Activated naive CD8-positive, alpha-beta T cell treated with anti-CD3 and anti-CD28 coated beads for 36 hours (primary cell): ENCODE measurements at places on chromosomes 16 and 17.

GRCh38 chr16:19525385-19525723 is 1.6 kb downstream of the CCP110 start:
- H3K4me1 ChIP-seq, result peaks cover 19% of the 10 kb centered on the region
- no peaks in the 10 kb centered on the region for H3K27me3 ChIP-seq
- H3K36me3 ChIP-seq, result peaks cover 20% of the 10 kb centered on the region
- H3K27ac ChIP-seq, result no peak overlapping the region
- peak overlapping the region; percentile 98 for H3K4me3 ChIP-seq

- no peak overlapping the region for H3K4me3 ChIP-seq
- H3K27ac ChIP-seq, result no peak overlapping the region
- peaks cover 4% of the 10 kb centered on the region for H3K27me3 ChIP-seq
- DNase-seq, result no peak
- H3K36me3 ChIP-seq, result no peaks in the 10 kb centered on the region
Observed at GRCh38 chr17:33198954-33199353, 94.1 kb downstream of the ASIC2 start.

DNA sequence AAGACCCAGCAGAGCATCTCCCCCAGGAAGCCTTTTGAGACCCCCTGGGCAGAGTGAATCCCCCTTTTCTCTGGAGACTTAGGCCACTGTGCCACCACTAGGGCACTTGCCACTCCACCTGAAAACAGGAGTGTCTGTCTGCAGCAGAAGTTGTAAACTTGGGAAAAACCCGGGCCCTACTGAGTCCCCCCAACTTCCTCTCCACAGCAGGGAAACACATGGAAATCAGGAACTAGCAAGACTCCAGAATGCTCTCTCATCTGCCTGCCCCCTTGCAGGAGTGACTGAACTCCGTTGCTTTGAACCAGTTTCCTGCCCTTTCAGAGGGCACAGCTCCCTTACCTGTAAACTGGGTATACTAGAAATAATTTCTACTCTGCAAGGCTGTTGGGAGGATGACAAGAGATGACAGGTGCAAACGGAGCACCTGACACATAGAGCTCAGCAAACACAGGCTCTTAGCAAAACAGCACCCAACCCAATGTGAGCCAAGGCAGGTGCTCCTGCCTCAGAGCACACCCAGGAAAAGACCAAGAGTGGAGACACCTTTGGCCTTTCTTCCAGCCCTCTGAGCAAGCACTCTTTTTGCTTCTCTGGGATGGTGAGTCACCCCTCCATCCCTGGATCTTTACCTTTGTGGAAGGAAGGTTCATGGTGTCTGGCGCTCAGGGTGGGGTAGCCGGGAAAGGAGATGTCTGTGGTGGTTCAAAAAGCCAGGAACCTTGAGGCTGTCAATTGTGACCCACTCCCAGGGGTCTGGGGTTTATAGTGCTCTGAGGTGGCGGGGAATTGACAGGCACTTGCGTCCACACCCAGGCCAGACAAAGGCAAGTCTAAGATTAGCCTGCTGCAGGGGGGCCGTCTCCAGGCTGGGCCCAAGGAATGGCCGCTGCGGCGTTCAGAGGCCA is at the start of gene HCRT:
TSS of gene HCRT (minus strand) at position 740 of the 908 bp plus-strand sequence. CDS start at position 653, 87 bp downstream.
- H3K4me3 ChIP-seq, result peak within 1 kb of the TSS; percentile 64

- no peaks in the 10 kb centered on the region for H3K27me3 ChIP-seq
- H3K27ac ChIP-seq, result no peak overlapping the region
- no peak overlapping the region for H3K4me3 ChIP-seq
- no peaks in the 10 kb centered on the region for H3K4me1 ChIP-seq
- H3K36me3 ChIP-seq, result peaks cover 31% of the 10 kb centered on the region
Observed at GRCh38 chr16:78428193-78428592, 328.7 kb downstream of the WWOX start.

DNA sequence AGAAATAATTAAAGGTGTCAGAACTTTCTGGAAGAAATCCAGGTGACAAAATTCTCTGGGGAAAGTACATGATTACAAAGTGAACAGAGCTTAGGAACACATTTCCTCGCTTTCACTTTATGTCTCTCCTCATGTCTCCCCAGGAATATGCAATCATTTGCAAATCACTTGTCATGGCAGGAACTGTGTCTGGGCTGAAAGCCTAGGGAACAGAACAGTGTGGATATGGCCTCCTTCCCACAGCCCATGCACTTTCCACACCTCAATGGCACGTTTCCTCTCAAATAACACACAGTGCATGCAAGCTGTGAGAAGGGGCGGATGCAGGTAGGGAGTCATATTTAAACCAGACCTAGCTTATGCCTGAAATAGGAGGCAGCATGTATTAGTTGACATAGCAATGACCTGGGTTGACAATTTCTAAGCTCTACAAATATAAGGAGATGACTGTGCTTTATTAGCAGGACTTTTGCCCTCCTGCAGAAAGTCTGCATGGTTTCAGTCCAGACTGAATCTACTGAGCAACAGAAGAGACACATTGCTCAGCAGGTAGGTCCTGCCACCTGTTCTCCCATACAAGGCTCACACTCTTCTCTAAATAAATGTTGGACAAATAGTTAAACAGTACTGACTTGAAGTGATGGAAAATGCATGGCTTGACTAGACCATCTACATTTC is 236.0 kb upstream of the ELAC2 start:
- H3K4me1 ChIP-seq, result no peaks in the 10 kb centered on the region
- DNase-seq, result no peak
- no peaks in the 10 kb centered on the region for H3K27me3 ChIP-seq
- no peaks in the 10 kb centered on the region for H3K36me3 ChIP-seq
- H3K27ac ChIP-seq, result no peak overlapping the region
- H3K4me3 ChIP-seq, result no peak overlapping the region

- peaks cover 27% of the 10 kb centered on the region for H3K4me1 ChIP-seq
- H3K4me3 ChIP-seq, result no peak overlapping the region
- DNase-seq, result no peak
Observed at GRCh38 chr17:51251010-51251409, 8.8 kb downstream of the MBTD1 start.

DNA sequence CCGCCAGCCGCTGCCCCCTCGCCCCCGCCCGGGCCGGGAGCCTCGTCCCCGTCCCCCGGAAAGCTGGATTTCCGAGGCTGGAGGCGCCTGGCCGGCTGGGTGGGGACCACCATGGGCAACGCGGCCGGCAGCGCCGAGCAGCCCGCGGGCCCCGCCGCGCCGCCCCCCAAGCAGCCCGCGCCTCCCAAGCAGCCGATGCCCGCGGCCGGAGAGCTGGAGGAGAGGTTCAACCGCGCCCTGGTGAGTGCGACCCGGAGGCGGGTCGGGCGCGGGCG is 266 bp downstream of the FMNL1 start:
- peaks cover 55% of the 10 kb centered on the region for H3K36me3 ChIP-seq
- peaks cover 49% of the 10 kb centered on the region for H3K4me1 ChIP-seq
- peak overlapping the region; percentile 96 for H3K4me3 ChIP-seq
- H3K27ac ChIP-seq, result no peak overlapping the region

DNA sequence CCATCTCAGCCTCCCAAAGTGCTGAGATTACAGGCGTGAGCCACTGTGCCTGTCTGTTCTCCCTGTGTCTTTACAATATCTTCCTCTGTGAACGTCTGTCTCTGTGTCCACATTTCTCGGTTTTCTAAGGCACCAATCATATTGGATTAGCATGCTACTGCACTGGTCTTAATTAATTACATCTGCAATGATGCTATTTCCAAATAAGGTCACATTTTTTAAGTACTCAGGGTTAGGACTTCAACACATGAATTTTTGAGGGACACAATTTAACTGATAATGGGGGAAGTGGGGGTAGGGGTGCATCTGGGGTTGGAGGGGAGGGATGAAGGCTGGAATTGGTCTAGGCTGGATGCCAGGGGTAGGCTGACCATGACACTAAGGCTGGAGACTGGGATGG is 102.6 kb downstream of the N4BP1 start:
- no peaks in the 10 kb centered on the region for H3K36me3 ChIP-seq
- H3K4me3 ChIP-seq, result no peak overlapping the region
- no peaks in the 10 kb centered on the region for H3K27me3 ChIP-seq
- peaks cover 4% of the 10 kb centered on the region for H3K4me1 ChIP-seq
- no peak overlapping the region for H3K27ac ChIP-seq
- DNase-seq, result no peak

- no peak overlapping the region for H3K27ac ChIP-seq
- DNase-seq, result no peak
- peaks cover 70% of the 10 kb centered on the region for H3K27me3 ChIP-seq
- H3K4me1 ChIP-seq, result peaks cover 15% of the 10 kb centered on the region
- no peaks in the 10 kb centered on the region for H3K36me3 ChIP-seq
Observed at GRCh38 chr16:68643227-68643626, 1.9 kb upstream of the CDH3 start.

- no peaks in the 10 kb centered on the region for H3K36me3 ChIP-seq
- no peak for DNase-seq
- no peak overlapping the region for H3K27ac ChIP-seq
- H3K4me1 ChIP-seq, result no peaks in the 10 kb centered on the region
- H3K27me3 ChIP-seq, result no peaks in the 10 kb centered on the region
Observed at GRCh38 chr17:77817953-77818352, 140.6 kb upstream of the TNRC6C start.

DNA sequence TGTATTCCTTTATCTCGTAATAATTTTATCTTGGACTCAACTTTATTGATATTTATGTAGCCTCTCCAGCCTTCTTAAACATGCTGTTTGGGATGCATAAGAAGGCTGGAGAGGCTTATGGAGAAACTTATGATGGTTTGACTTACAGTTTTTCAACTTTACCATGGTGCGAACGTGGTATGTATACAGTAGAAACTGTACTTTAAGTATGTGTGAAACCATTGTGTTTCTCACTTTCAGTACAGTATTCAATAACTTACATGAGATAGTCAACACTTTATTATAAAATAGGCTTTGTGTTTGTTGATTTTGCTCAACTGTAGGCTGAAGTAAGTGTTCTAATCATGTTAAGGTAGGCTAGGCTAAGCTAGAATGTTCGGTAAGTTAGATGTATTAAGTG is 206.8 kb downstream of the SEC14L1 start:
- no peaks in the 10 kb centered on the region for H3K27me3 ChIP-seq
- H3K36me3 ChIP-seq, result peaks cover 9% of the 10 kb centered on the region
- H3K27ac ChIP-seq, result no peak overlapping the region
- DNase-seq, result no peak
- H3K4me3 ChIP-seq, result no peak overlapping the region
- peaks cover 29% of the 10 kb centered on the region for H3K4me1 ChIP-seq

DNA sequence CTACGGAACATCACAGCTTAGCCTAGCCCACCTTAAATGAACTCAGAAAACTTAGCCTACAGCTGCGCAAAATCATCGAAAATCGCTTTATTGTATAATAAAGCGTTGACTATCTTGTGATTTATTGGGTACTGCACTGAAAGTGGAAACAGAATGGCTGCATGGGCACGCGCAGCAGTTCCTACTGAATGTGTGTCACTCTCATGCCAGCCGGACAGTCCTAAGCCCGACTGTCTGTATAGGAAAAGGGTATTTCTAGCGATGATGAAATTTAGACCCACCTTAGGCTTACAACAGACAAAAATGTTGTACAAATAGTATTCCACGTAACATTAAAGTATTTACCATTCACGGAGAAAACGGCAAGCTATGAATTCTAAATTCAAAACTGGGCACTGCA is 9.3 kb downstream of the FBXO31 start:
- no peak for DNase-seq
- no peak overlapping the region for H3K4me3 ChIP-seq
- H3K4me1 ChIP-seq, result peaks cover 44% of the 10 kb centered on the region
- H3K36me3 ChIP-seq, result peaks cover 15% of the 10 kb centered on the region
- no peak overlapping the region for H3K27ac ChIP-seq

DNA sequence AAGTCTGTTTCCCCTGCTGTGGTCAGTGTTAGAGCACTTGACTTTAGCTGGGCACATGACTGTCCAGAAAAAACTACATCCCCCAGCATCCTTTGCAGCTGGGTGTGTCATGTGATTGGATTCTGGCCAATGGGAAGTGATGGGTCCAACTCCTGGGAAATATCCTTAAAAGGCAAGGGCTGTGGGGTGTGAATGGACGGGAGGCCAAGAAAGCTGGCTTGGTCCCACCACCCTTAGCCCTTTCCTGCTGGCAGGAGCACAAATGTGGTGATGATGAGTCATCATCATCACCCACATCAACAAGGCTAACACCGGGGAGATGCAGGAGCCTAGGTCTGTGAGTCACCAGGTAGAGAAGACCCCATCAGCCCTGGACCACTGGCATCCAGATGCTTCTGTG is 341.7 kb downstream of the C16orf95 start:
- no peak for DNase-seq
- no peak overlapping the region for H3K4me3 ChIP-seq
- H3K4me1 ChIP-seq, result peaks cover 2% of the 10 kb centered on the region
- H3K36me3 ChIP-seq, result no peaks in the 10 kb centered on the region

- no peak overlapping the region for H3K27ac ChIP-seq
- no peaks in the 10 kb centered on the region for H3K36me3 ChIP-seq
- H3K4me3 ChIP-seq, result no peak overlapping the region
- no peaks in the 10 kb centered on the region for H3K27me3 ChIP-seq
Observed at GRCh38 chr17:8782176-8782575, 17.0 kb downstream of the MFSD6L start.

GRCh38 chr17:16108386-16108785 is 106.9 kb downstream of the NCOR1 start:
- no peaks in the 10 kb centered on the region for H3K27me3 ChIP-seq
- H3K4me1 ChIP-seq, result no peaks in the 10 kb centered on the region
- no peak overlapping the region for H3K4me3 ChIP-seq
- H3K27ac ChIP-seq, result no peak overlapping the region

DNA sequence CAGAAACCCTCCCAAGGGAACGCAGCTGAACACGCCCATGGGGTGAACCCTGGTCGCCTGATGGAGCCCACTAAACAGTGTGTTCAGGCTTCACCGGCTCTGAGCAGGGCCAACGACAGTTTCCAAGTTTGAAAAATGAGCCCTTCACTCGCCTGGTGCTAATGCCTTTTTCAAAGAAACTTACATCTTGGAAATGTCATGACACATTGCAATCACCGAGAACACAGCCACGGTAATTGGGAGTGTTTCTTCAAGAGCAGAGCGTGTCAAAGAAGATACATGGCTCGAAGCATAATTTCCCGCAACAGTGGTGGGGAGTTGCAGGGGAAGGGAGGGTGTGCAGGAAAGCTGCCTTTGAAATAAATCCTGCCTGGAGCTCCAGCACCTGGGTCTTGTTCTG is 463.2 kb downstream of the TMEM114 start:
- DNase-seq, result no peak
- H3K27ac ChIP-seq, result no peak overlapping the region
- H3K36me3 ChIP-seq, result no peaks in the 10 kb centered on the region
- no peaks in the 10 kb centered on the region for H3K4me1 ChIP-seq
- H3K27me3 ChIP-seq, result no peaks in the 10 kb centered on the region

- H3K36me3 ChIP-seq, result no peaks in the 10 kb centered on the region
- no peak for DNase-seq
- H3K4me3 ChIP-seq, result no peak overlapping the region
- no peaks in the 10 kb centered on the region for H3K27me3 ChIP-seq
- H3K4me1 ChIP-seq, result peaks cover 7% of the 10 kb centered on the region
- no peak overlapping the region for H3K27ac ChIP-seq
Observed at GRCh38 chr16:81067166-81067565, 9.9 kb downstream of the C16orf46 start.
